ENCODE measurements at places on chromosomes 2 and 18. TPM values are rescaled to one million over a fixed set of nuclear protein-coding genes. Genes with fewer than 3 reads are reported as not detected.

- DNase-seq = no peak
Observed at GRCh38 chr2:195027947-195028346, 629.1 kb upstream of the SLC39A10 start.

- DNase-seq = no peak
Observed at GRCh38 chr2:74504591-74504990, 2.9 kb downstream of the PCGF1 start.

The CNTNAP5 gene
- polyA plus RNA-seq = not detected

DNA sequence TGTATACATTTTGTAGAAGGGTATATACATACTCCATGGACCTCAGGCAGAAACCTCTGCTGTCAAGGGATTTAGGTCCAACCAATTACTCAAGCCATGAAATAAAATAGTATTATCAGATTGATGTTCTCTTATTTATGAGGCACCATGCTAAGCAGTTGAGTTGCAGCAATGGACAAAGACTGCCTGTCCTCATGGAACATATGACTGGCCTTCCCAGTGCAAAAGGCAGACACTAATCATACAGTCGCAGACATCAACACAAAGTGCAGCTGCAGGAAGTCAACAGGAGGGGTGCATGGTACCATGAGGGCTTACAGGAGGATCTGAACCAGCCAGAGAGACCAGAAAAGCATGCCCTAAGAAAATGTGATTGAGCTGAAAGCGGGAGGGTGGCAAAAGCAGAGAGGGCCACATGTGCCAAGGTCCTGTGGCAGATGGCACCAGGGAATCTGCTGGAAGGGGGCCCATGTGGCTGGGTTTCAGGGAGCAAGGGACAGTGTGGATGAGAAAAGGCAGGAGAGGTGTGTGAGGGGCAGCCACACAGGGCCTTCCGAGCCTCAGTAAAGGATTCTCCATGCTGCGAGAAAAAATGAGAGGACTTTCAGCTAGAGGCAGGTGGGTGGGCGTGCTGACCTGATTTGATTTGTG, 61.4 kb upstream of the RNF152 start:
- no peak for DNase-seq

The AKAIN1 gene
- not detected for polyA plus RNA-seq

GRCh38 chr2:171718720-171719119, 31.5 kb downstream of the DYNC1I2 start:
- DNase-seq = no peak

The ZFP36L2 gene
- 90.8 TPM for polyA plus RNA-seq

The ERCC3 gene
- 70.7 TPM for polyA plus RNA-seq

The SPP2 gene
- polyA plus RNA-seq = not detected

GRCh38 chr2:149331023-149331400, 625 bp downstream of the LYPD6 start:
- DNase-seq = no peak

The RTP5 gene
- not detected for polyA plus RNA-seq

- DNase-seq = no peak
Observed at GRCh38 chr2:223315813-223316212, 263.8 kb downstream of the KCNE4 start.

GRCh38 chr2:202065876-202066275, 7.2 kb upstream of the KIAA2012 start:
- no peak for DNase-seq

DNA sequence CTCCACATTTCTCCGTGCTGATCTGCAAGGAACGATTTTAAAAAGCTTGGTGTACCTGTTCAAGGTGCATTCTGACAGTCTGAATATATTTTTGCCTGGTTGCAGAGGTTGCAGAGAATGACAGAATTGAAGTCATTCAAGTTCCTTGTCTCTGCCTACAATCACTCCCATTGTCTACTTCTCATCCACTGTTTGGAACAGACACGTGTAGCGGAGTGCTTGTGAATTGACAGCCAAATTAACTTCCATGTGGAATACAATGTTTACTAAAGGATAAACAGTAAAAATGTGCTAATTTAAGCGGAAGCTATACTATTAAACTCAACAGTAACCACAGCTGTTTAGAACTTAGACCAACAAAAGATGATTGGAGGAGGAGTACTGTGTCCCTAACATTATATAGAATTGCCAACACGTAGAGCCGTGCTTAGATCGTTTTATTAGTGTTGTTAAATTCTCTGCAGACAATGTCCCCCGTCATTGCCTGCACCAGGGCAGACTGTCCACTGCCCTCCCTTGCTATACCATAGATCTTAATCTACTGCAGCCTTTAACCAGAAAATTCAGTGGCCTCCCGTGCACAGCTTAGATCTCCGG, 87.3 kb upstream of the ZCCHC2 start:
- DNase-seq = no peak

GRCh38 chr2:121118951-121119350, 166.1 kb downstream of the TFCP2L1 start:
- no peak for DNase-seq

- DNase-seq = no peak
Observed at GRCh38 chr2:231530099-231531011, at the start of gene NMUR1. NMUR1 (minus strand) TSS chr2:231530445; CDS start chr2:231530361, 84 bp downstream.

GRCh38 chr2:28955467-28955866, 25.6 kb upstream of the TOGARAM2 start:
- no peak for DNase-seq

The IL1RL1 gene
- polyA plus RNA-seq = 1.8 TPM

GRCh38 chr2:5668682-5669250, 23.4 kb upstream of the SOX11 start:
- no peak for DNase-seq

The SFTPB gene
- not detected for polyA plus RNA-seq

DNA sequence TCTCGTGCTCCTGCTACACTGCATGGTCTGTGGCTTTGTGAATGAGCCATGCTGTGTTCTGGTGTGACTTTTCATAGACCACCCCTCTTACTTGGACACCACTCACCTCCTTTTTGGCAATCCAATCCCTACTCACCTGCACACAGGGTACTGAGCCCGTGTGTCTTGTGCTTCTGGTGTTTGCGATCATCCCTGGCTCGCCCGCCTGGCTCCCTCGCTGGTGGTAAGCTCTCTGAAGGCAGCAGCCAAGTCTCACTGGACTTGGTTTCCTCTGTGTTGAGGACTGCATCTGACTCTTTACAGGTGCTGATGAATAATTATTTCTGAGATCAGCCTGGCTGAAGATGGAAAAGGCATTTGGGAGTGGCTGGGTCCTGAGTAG, 276.8 kb downstream of the TSN start:
- no peak for DNase-seq

DNA sequence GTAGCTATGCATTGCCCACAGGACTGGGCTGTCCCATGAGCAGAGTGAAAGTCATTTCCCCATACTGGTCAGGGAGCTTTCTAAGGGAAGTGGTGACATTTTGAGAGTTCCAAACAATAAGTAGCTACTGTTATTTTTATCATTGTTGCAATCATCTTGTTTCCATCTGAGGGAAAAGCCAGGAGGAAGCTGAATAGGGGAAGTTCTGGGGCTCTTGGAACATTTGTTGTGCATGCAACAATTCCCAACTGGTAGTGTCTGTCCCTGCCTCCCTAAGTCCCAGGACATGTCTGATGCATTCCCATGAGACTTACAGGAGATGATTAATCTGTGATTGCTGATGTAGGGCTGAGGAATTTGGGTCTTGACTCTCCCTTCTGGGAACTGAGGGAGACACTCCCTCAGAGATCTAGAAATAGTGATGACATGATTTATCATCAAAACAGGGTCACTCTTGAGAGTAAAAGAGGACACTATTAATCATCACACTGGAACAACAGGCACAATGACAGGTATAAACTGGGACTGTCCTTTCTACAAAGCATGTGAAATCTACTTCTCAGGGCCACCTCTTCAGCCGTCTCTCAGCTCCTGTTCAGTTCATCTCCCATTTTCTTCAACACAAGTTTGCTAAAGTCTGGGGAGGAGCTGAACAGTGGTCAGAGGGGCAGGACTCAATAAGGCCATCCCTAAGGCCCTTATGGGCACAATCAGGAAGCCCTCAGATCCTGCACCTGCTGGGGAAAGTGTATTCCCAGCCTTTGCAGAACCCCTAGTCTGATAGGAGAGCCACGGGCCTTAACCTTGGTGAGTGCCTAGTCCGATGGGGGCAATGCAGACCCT, 28.0 kb upstream of the MARCO start:
- no peak for DNase-seq

GRCh38 chr2:209662021-209662420, 109.6 kb upstream of the UNC80 start:
- DNase-seq = no peak

DNA sequence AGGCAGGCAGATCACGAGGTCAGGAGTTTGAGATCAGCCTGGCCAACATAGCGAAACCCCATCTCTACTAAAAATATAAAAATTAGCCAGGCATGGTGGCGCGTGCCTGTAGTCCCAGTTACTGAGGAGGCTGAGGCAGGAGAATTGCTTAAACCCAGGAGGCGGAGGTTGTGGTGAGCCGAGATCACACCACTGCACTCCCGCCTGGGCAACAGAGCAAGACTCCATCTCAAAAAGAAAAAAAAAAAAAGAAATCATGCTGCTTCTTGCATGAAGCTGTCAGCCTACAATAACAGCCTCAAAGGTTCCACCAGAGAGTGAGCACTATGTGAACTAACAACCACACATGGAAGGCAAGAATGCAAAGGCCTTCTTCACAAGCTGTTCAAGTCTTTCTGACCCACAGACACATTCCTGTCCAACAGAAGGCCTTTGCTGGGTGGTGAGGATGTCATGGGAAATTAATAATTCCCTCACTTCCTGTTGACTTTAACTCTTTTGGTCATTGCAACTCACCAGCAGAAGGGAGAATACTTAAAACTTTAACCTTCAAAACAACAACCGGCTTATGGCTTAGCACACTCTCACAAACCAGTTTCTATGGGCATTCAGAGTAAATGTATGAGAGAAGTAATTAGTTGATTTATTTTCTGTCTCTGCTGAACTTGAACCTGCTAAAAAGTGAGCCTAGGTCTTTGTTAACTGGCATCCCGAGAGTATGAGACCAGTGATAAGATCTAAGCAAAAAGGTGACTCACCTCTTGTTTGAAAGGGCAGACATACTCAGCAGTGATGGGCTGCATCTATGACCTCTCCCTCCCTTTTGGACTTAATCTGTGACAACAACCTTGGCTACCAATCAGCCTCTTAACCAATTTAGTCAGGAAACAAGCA, 11.8 kb downstream of the PLEKHM3 start:
- DNase-seq = no peak

DNA sequence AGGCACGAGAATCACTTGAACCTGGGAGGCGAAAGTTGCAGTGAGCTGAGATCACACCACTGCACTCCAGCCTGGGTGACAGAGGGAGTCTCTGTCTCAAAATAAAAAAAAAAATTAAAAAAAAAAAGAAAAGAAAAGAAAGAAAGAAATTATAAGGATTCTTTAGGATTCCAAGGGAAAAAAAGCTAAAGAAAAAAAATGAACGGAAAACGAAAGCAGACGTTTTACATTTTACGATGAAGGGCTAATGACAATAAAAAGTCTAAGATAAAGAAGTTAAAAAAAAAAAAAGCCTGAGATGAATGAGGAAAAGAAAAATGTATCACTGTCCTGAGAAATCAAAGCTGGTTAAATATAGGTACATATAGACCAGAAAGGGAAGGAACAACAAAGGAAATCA, 58.5 kb downstream of the SOS1 start:
- no peak for DNase-seq

The IMPA2 gene
- 91.8 TPM for polyA plus RNA-seq

DNA sequence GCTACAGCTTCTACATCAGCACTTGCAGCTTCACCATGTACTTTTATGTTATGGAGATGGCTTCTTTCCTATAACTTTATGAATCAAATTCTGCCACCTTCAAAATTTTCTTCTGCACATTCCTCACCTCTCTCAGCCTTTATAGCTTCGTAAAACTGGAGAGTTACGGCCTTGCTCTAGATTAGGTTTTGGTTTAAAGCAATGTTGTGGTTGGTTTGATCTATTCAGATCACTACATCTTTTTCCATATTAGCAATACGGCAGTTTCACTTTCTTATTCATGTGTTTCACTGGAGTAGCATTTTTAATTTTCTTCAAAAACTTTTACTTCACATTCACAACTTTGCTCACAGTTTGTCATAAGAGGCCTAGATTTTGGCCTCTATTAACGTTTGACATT, 242.9 kb upstream of the GYPC start:
- DNase-seq = no peak

DNA sequence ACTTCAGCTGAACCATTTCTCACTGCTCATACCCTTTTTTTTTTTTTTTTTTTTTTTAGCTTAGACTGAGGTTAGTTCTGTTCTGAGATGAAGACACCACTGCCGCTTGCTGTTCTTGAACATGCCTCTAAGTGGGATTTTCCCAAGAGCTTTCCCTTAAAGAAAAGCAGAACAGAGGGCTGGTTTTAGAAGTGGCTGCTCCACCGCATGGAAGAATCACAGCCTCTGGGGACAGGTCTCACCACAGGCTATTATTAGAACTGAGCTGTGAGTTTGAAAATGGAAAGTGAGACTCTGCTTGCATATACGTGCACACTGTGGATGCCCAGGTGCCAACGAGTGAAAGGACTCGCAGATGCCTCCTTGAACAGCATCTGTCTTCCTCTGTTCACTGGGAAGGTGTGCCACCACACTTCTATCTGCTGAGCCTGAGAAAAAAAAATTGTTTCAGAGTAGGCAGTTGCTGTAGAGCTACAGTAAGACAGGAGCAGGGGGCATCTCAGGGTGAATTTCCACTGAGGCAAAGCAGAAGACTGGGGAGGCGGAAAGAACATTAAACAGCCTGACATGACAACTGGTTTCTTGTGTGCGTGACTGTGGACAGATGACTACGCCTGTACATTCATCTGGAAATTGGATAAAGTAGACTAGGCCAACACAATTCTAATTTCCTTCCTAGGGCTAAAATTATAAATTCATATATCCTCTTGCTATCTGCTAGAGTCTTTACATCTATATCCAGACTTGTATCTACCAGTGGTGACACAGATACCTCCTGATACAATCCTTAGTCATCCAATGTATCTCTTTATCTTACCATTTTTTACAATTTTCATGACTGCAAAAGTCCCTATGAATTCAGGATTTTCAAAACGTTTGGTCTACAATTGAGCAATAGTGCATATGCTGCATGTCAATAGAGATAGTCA, 1045.7 kb upstream of the CELF4 start:
- DNase-seq = no peak

The TMEM37 gene
- polyA plus RNA-seq = 59.8 TPM

The IL36G gene
- polyA plus RNA-seq = 0.21 TPM

DNA sequence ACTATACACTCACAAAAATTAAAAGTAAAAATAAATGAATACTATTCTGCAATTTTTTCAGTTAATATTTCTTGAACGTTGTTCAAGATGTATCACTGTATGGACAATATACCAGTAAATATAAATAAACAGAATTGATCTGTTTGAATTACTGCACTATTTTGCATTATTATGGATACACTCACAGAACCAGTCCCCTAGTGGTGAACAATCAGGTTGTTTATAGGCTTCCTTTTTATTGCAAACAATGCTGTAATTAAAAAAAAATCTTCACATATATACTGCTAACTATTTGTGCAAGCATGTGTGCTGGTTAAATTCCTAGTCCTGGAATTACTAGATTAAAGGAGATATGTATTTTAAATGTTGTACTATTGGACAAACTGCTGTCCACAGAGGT, 306.0 kb downstream of the FBXO15 start:
- DNase-seq = no peak

The RPE gene
- polyA plus RNA-seq = 63.2 TPM

The C2orf81 gene
- 5.7 TPM for polyA plus RNA-seq

Data from right renal cortex interstitium (tissue), 3 donors.